ENCODE measurements at places on chromosomes 2 and 18.
A peak's percentile ranks its signal among the peaks of the same experiment; 100 is the strongest.

- DNase-seq = peak; percentile 37
Measured at GRCh38 chr2:157441072-157441454, 2.8 kb downstream of the CYTIP start.

DNA sequence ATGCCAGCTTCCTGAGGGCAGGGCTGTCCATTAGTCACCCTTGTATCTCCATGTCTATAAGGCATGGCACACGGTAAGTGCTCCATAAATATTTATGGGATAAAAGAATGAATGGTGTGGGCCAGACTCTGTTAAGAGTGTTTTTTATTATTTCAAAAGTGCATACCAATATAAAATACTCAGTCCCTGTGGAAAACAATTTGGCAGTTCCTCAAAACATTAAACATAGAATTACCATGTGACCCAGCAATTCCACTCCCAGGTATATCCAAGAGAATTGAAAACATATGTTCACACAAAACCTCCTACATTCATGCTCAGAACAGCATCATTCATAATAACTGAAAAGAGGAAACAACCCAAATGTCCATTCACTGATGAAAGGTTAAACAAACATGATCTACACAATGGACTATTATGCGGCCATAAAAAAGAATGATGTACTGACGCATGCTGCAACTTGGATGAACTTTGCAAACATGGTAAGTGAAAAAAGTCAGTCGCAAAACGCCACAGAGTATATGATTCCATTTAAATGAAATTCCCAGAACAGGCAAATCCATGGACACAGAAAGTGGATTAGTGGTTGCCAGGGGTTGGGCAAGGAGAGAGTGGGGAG lies 69.1 kb upstream of the TCF7L1 start:
- no peak for DNase-seq

DNA sequence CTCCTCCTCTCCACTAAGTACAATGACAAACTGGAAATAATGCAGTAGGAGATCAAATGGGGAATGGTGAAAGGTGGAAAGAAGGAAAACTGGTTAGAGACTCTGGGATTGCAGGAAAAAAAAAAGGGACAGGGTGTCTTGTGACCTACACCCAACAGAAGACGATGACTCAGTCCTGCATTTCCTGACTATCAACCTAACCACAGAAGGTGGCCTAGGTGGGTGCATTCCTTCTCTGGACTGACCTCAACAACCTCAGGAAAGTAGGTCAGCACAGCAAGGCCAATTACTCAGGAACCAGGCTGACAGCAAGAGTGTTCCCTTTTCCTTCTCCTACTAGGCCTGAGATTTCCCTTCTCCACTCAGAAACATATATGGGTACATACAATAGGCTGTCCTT lies 1386.4 kb upstream of the ZEB2 start:
- no peak for DNase-seq

GRCh38 chr2:68464651-68465050 lies 2.4 kb downstream of the FBXO48 start:
- DNase-seq = no peak

GRCh38 chr2:128362889-128363228 lies 44.2 kb upstream of the HS6ST1 start:
- no peak for DNase-seq

- no peak for DNase-seq
Measured at GRCh38 chr2:168217920-168218319, 29.5 kb downstream of the STK39 start.

DNA sequence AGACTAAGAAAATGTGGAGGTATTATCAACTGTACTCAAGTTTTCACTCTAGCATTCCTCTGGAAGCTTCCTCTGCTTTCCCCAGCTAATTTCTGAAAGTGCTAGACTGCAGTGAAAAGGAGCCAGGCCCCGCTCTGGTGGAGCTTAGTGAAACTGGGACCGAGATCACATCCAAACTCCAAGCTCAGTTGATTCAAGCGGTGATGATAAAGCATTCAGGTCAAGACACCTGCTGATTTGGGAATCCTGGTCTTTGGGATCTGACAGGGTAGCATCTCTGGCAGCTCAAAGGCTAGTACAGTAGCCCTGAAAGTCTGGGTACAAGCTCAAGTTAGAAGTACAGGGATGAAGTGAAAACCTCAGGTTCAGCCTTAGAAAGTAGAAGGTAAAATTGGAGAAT lies 120.2 kb upstream of the CRIM1 start:
- no peak for DNase-seq

DNA sequence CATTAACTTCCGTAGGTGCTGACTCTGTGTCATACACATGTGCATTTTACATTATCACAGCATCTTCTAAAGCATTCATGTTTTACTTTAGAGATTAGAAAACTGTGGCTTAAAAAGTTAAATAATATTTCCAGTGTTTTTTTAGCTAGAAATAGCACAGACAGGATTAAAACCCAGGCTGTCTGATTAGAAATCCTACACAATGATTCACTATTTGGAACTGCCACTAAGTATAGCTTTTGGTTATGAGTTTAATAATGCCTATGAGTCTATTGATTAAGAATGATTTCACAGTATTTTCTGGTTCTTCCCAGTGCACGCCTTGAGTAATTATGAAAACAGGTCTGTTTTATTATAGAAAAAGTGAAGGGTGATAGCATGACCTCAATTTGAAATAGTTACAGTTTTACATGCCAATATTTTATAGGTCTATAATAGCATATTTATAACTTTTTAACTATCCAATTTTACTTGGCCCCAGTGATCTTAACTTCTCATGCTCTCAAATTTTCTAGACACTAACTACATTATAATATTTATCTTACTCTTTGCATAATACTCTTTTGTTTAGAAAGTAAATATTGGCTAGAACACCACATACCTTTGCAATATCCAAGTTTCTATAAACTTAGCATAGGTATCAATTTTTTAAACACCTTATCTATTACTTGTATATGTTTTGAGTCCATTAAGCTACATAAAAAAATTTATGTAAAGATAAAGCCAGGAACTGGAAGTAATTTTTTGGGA lies 313.2 kb downstream of the RND3 start:
- no peak for DNase-seq

GRCh38 chr2:229170916-229171315 lies 100.2 kb downstream of the PID1 start:
- no peak for DNase-seq

- no peak for DNase-seq
Measured at GRCh38 chr2:43495727-43496126, 100.1 kb downstream of the THADA start.

Measured in stimulated activated CD4-positive, alpha-beta T cell treated with anti-CD3 and anti-CD28 coated beads, Interleukin-2, amount 100 ng/mL, for 24 hours (primary cell).